ENCODE measurements at places on chromosomes 12 and 14.

- DNase-seq, result no peak
These were observed 1.4 kb downstream of the GNS start for GRCh38 chr12:64757771-64758170.

- no peak for DNase-seq
These were observed 101.6 kb downstream of the RIMBP2 start for GRCh38 chr12:130614530-130614905.

DNA sequence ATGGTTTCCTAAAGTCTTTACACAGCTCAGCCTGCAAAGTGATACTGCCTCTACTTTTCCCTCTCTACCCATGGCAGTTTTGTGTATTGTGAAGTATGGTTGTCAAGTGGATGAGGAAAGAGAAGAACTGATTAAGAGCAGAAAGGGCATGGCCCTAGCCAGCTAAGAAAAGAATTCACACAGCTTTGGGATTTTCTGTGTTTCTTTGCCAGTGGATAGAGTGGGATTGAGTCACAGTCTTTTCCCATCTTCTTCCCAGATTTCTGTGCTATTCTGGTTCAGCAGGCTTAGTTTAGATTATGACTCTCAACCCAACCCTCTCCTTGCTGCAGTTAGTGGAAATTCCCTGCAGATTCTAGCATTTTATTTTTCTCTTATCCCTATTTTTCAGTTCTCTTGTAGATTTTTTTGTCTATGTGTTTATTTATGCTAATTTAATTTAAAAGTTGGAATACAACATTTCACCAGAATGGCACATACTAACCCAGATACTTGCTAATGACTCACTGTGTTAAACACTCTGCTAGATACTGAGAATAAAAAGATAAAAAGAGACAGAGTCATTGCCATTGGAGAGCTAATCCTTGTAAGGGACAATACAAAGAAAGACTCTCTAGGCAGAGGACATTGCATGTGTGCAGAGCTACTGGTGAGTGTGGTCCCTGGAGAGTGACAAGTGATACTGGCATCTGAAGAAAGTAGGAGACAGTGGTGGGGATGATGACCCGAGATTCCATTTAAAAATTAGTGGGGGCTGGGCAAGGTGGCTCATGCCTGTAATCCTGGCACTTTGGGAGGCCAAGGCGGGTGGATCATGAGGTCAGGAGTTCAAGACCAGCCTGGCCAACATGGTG is 106.3 kb downstream of the ST8SIA1 start:
- no peak for DNase-seq

GRCh38 chr12:7241404-7242005 is 52.0 kb downstream of the PEX5 start:
- DNase-seq, result no peak

DNA sequence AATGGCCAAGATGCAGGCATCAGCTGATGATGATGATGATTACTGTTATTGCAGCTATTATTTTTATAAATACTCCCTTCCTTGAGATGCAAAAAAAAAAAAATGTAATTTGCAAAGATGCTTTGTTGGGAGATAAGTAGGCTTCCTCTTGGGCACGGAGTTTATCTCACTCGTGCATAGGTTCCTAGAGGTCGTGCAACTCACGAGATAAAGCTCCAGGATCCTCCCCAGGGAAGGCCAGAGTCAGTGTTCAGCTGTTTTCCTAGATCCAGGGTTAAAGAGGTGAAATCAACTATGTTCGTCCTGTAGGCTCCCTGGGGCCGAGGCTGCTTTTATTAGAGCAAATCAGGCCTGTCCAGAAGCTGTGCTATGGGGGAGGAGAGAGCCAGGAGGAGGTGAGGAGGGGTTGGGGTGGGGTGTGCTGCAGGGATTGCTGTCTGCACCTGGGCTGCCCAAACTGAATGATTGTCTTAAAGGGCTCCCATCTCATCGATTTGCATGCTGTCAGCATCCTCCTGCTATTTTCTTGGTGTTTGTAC is 270.3 kb downstream of the NRXN3 start:
- DNase-seq, result no peak

DNA sequence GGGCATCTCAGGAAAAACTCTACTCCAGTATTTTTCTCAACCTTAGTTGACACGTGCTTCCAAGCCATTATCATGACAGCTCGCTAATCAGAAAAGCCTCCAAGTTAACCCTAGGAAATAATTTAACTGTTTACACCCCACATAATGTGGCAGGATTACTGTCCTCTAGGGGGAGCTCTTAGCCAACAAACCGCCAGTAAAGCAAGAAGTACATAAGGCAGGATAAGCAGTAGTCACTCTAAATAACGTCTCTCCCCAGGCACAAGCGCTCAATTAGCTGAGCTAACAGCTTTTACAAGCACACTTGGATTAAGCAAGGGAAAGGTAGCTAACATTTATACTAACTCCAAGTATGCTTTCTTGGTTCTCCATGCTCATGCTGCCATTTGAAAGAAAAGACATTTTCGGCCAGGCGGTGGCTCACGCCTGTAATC is 22.8 kb downstream of the APOBEC1 start:
- no peak for DNase-seq
